ENCODE measurements at places on chromosomes 5 and 9. TPM values are rescaled to one million over a fixed set of nuclear protein-coding genes. Genes with fewer than 3 reads are reported as not detected.

GRCh38 chr9:27784847-27785713 lies 211.8 kb upstream of the C9orf72 start:
- no peak for DNase-seq

GZMA gene
- 8.8 TPM for total RNA-seq

B4GALT1 gene
- 80.1 TPM for total RNA-seq

DCANP1 gene
- not detected for total RNA-seq

BASP1 gene
- total RNA-seq: 31.1 TPM

DNA sequence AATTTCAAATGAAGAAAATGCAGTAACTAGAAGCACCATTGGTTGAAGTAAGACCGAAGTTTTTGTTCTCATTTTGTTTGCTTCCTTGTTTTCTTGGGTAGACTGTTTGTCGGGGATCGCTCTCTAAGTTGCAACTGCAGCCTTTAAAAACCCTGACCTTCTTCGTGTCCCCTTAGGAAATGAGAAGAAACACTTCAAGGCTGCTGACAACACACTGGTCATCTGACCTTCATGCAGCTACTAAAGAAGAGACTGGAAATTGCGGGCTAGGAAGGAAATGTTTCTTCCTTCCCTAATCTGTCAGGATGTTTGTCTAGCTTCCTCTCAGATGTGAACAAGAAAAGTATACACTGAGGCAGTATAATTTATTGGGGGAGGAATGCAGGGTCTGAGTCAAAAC lies 50.7 kb upstream of the CHSY3 start:
- no peak for DNase-seq

DNA sequence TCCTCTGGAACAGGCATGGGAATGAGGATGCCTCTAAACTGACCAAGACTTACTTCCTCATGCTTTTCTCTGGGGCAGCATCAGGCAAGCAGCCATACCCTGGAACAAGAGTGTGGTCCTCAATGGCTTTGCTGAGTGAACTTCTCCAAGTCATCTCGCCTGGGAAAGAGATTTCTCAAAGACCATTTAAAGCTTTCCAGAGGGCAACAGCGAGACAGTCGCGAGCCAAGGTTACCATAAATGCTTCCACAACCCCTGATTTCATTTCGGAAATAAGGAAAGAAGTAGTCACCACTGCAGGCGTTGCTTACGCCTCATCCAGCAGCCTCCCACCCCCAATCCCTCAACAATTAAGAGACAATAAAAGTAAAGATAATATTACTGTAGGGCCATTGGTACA lies 1.1 kb upstream of the SNCAIP start:
- no peak for DNase-seq

DNA sequence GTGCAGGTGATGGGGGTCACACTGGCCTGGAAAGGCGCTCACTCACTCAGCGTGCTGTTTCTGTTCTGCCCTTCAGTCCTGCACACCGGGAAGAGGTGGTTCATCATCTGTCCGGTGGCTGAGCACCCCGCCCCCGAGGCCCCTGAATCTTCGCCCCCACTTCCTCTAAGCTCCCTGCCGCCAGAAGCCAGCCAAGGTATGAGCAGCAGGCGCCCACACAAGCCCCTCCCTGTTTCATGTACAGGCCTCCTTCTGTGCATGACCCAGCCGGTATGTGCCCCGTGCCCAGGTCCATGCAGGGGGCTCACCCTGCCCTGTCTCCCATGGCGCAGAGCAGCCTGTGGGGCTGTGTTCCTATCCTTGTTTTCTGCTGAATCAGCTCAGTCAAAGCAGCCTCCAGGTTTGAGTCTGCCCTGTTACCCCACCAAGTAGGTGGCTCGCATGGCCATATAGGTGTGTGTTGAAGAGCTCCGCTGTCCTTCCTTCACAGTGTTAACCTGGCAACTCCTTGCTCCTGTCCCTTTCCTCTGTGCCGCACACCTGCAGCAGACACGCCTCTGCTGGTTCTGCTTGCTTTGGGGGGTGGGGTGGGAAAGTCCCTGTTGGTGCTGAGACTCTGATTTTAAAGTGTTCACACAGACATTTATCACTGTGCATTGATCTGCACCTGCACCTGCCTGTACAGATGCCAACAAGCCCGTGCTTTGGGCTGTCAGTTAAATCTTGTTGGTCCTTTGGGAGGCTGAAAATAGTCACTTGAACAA lies 84.8 kb downstream of the WNK2 start:
- peak; percentile 40 for DNase-seq

C5 gene
- 37.8 TPM for total RNA-seq

STK32A gene
- 10.2 TPM for total RNA-seq

PCA3 gene
- not detected for total RNA-seq

WDR38 gene
- total RNA-seq: not detected

DNA sequence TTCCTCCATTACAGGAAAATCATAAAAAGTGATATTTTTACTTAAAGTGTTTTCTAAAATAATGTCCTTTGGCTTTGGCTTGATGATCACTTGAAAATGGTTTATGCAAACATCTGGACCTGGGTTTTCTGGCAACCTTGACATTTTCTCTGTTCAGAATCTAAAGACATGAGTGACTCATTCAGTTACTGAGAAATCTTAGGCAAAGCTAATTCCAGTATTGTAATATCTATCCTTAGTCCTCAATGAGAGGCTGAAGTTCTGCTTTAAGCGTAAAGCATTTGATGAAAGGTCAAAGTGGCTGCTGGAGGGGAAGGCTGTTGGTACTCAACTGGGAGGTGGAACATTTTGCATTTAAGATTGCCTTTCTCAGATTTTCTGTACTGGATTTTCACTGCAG lies 2.3 kb downstream of the MAN2A1 start:
- no peak for DNase-seq

GRCh38 chr9:68793605-68794343 lies 88.7 kb downstream of the PIP5K1B start:
- no peak for DNase-seq

STPG3 gene
- not detected for total RNA-seq

PCDHGA11 gene
- total RNA-seq: 2.6 TPM

- DNase-seq: no peak
These were observed 75.6 kb downstream of the USP20 start for GRCh38 chr9:129910628-129911567.

GRCh38 chr9:136482793-136483588 lies at the start of gene SEC16A:
Gene SEC16A, minus strand, starts transcription at chr9:136483040. Its CDS starts 5,425 bp downstream, at chr9:136477615.
- DNase-seq: peak; percentile 100

GRCh38 chr5:60649288-60649917 lies 50.6 kb downstream of the DEPDC1B start:
- DNase-seq: no peak

GRCh38 chr9:116572095-116572748 lies 114.9 kb upstream of the TRIM32 start:
- DNase-seq: peak; percentile 92

- no peak for DNase-seq
These were observed 210.7 kb upstream of the SLC24A2 start for GRCh38 chr9:19999491-20000057.

GRCh38 chr5:37396352-37396751 lies 17.2 kb downstream of the WDR70 start:
- DNase-seq: no peak

- no peak for DNase-seq
These were observed 143.5 kb downstream of the GHR start for GRCh38 chr5:42566652-42567295.

DNA sequence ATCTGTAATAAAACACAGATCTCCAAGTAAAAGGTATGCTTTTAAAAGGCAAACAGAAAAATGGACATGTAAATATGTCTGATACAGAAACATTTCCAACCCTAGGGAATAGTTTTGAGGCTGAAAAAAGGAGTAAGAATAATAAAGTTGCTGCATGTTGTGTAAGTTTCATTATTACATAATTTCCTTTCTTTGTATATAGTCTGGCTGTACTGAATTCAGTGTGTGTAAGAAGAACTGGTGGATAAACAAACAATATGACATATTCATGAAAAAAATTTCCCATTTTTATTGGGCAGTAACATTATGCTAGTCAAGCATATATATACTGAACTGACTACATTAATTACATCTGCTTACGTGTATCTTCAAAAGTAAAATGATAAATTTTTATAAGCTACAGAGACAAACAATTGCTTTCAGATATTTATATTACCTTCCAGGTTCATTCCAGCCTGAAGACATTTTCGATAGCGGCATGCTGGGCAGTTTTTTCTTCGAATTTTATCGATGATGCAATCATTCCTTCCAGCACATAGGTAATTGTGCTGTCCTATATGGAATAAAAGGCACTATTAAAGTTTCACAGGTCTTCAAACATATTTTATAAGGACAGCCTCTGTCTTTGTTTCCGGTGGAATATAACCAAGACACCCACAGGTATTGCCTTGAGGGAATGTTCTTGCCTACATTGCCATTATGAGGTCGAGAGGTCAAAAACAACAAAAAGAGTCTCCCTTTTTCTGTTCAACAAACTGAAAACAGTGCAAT lies 93.6 kb downstream of the NR3C1 start:
- no peak for DNase-seq

ACTL7A gene
- total RNA-seq: not detected

DNA sequence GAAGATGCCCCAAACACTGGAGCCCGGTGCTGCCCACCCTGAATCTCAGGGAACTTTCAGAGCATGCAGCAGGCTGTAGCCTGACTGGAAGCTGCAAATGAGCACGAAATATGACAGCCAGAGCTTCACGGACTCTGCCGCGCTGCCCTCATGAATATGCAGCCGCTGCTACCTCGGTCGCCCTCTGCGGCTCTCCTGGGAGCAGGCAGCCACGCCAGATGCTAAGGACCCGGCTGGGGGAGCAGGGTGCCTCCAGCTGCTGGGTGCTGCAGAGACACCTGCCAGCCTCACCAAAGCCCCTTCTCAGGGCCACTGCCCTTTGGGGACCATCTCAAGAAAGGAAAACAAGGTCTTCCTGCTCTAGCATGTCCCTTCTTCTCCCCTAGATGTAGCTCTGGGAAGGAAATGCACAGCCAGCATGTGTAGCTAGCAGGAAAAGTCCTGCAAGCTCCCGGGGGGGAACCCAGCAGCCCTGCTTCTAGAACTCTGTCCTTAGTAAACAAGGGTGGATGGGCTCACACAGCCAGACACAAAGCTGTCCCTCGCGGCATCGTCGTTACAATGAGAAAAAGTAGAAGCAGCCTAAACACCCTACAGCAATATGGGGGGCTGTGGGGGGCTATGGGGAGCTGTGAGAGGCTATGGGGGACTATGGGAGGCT lies 56.8 kb upstream of the OLFM1 start:
- peak; percentile 19 for DNase-seq

- no peak for DNase-seq
These were observed 97.8 kb downstream of the TSSK1B start for GRCh38 chr5:113336975-113337374.

DNA sequence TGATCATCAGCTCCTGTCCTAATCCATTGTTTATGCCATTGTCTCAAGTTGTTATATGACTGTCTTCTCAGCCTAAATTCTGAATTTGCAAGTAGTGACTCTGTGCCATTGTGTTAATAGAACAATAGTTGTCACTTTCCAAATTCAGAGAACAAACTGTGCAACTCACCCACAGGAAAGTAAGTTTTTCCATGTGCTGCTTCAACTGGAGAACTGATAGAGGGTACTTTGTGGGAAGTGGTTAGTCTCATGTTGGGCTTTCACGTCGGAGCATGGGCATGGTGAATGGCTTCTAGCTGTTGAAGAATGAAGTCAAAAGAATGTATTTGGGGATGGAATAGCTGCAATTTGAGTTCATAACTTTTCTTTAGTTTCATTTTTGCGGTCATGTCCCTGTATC lies 146.0 kb downstream of the CD180 start:
- no peak for DNase-seq

KDM3B gene
- 60.6 TPM for total RNA-seq

DNA sequence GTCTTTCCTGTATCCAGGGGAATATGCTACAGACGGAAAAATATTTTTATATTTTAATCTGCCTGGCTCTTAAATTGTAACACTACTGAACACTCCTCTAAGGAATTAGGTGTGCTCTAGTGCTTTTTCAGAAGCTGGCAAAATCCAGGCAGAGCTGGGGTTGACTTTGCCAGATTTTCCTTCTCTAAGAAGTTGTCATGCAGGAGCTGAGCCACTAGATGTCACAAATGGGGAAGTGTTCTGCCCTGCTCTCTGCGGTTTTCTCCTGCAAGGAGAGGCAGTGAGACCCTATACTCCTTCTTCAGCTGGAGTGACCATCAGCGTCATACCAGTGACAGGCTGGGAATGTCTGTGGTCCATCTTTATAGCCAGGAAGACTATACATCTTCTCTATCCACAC lies 112.5 kb downstream of the HAPLN1 start:
- DNase-seq: no peak

DNA sequence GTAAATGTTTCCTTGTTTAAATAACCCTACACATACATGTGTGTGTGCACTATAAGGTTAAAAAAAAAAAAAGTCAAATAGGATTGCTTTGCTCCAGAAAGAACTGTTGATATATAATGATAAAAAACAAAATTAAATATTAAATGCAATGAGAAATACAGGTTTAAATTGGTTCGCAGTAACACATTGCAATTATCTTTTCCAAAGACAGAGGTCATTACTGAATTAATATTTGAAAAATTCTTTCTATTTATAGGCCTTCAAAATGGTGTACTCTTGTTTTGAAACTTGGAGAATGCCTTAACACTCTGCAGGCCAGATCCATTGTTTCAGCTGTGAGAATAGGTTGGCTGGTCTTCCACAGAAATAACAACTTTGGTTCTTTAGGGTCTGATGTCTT lies 319.0 kb upstream of the NUDT12 start:
- DNase-seq: no peak

- DNase-seq: no peak
These were observed 10.7 kb upstream of the CERCAM start for GRCh38 chr9:128409978-128410377.

TMEM174 gene
- total RNA-seq: not detected

OGN gene
- total RNA-seq: 10.6 TPM

GRCh38 chr5:91143840-91144239 lies 239.3 kb downstream of the ARRDC3 start:
- DNase-seq: no peak

IFNA21 gene
- not detected for total RNA-seq

CLIC3 gene
- 80.7 TPM for total RNA-seq

GRCh38 chr5:2757563-2758351 lies 6.3 kb upstream of the IRX2 start:
- DNase-seq: peak; percentile 79

DNA sequence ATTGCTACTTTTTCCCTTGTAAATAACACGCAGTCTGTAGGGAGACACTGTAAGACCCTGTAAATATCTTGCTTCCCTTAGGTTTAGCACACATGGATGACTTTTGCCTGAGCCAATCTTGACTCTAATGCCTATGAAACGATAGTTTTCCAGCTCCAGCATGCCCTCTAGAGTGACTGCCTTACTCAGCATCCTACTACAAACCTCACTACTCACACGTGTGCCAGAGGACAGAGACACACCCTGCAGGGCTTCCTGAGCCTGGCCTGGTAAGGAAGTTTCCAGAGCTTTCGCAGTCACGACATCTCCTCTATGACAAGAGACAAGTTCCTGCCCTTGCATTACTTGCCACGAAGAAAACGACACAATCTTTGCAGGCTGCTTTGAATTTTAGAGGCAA lies 138.1 kb downstream of the ATPSCKMT start:
- no peak for DNase-seq

- DNase-seq: no peak
These were observed 189.8 kb downstream of the ARHGAP26 start for GRCh38 chr5:142959683-142960657.

DNA sequence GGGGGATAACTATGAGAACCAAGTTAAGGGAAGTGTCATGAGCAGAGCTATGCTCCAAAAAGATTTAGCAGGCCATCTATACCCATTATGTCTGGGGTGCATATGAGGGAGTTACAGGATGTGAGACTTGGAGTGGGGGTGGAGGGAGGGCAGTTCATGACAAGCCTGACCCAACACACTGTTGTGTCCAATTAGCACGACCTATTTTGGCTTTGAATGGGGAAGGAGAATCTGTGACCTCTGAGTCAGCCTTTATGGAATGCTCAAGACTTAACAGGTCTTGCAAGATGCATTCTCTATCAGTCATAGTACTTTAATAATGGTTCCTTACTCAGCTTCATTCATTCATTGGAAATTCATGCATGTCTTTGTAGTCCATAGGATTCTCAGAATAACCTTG lies 71.7 kb downstream of the GRIA1 start:
- DNase-seq: no peak
